ENCODE measurements at places on chromosomes 16 and 17. TPM values are rescaled to one million over a fixed set of nuclear protein-coding genes. Genes with fewer than 3 reads are reported as not detected.

CHST5 gene
- 0.40 TPM for total RNA-seq

- no peak for DNase-seq
Observed at GRCh38 chr17:33192951-33193911, 99.9 kb downstream of the ASIC2 start.

DNA sequence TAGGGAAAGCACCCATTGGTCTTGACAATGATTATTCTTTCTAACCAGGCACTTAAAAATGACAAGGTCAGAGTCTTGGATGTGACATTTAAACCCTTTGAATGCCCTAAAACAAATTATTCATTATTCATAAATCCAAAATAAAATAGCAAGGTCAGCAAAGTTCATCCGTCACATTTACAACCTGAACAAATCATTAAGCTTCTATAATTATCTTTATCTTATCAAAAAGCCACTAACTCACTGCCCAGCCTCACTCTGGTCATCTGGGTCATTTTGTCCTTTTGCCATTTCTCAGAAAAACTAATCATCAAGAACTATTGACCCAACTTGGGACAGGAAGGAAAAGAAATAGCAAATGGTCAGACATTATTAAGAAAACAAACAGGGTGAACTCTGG, 507.3 kb upstream of the CDH8 start:
- DNase-seq: no peak

DNA sequence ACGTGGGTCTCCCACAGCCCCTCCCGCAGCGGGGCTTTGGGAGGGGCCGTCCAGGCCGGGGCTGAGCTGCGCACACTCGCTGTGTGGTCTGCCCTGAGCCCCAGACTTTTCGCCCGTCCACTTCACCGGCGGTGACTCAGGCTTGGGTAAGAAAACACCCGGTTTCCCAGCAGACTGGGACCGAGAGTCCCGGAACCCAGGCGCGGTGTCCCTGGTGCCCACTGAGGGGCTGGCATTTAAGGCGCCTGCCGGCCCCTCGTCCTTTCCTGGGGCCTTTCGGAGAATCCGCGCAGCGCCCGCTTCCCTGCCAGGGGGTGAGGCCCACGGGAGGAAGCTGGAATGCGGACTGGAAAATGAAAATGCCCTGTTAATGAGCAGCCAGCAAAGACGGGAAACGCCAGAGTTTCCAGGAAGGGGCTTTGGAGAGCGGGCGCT, 100.3 kb downstream of the C16orf95 start:
- DNase-seq: no peak

GRCh38 chr17:19629449-19629848, 19.1 kb upstream of the ALDH3A2 start:
- no peak for DNase-seq

DNA sequence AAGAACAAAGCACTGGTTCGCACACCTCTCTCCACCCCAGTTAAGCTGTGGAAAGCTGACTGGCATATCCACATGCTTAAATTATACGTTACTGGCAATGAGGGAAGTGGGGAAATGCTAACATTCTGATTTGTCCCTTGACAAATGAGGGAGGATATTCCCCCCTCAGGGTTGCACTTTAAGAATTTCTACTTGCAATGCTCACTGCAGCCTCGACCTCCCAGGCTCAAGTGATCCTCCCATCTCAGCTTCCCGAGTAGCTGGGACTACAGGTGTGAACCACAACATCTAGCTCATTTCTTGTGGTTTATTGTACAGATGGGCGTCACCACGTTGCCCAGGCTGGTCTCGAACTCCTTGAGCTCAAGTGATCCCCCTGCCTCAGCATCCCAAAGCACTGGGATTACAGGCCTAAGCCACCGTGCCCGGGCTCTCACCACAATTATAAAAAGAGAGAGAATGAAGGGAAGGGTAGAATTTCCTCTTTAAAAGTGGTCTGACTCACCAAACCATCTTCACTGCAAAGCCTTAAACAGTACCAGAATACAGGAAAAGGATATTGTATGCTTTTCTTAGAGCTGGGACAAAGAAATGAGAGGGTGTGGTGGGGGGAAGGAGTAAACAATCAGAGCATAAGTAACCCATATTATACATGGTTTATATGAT, 38.9 kb downstream of the KANSL1 start:
- DNase-seq: peak; percentile 40
